ENCODE measurements at places on chromosomes 12 and 14.

DNA sequence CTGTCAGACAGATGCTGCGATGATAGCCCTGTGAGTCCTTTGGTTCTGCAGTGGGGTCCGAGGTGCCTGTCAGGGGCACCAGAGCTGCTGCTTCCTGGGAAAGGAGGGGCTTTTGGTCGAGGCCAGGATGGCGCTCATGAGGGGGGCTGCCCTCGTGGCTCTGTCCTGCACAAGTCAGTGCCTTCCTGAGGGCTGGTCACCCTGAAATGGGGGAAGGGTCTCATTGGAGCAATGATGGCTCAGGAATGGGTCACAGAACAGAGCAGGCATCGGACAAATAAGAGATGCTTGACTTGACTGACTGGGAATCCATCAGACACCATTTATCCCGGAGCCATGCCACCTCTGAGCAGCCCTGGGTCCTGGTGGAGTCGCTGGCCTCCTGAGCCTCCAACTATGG is 121.9 kb downstream of the ADGRD1 start:
- no peak for DNase-seq

DNA sequence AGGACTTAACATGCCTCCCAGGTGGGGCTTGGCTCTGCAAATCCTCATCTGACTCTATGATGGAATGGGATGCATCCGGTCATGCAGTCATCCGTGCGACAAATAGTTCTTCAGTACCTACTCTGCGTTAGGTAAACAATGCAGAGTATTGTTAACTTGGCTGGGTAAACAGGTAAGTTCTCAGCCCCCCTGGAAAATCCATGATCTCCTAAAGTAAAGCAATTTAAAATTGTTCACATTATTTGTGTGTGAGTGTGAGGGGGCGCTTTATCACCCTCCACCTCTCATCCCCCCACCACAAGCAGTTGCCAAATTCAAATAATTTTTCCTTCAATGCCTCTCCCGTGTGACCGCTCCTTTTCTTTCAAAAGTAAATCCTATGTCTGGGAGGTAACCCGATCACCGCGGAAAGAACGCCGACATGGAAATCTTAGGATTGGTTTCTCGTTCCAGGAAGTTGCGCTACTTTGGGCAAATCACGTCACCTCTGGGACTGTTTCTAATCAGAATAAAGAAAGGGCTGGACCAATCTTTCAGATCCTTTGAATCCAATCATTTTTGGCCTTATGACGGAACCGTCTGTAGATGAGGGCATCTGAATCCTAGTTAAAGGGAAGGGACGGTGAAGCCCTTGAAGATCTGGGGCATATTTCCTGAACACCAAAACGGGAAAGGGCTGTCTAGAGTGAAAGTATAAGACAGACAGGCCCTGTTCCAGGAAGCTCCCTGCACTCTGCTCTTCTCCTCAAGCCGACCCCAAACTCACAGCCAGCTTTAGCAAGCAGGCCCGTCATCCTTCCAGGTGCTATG is 44.0 kb upstream of the SINHCAF start:
- peak; percentile 42 for DNase-seq

- DNase-seq, result no peak
Observed at GRCh38 chr12:64107776-64108175, 114.3 kb downstream of the KICS2 start.

DNA sequence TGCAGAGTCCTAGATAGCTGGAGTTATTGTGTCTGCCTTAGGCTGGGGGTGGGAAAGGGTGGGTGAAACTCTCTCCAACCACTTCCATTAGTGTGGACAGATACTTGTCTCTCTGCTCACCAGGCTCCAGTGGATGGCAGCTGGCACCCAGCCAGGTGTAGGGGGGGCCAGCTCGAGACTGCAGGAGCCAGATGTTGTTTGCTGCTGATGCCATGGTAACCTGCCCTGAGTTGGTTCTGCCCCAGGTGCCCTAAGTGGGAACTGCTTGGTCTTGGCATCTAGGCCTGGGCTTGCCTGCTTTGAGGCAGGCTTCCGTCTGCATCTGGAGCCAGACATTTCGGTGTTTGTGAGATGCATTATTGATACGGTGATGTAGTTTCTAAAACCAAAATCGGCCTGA is 82.2 kb downstream of the ADCK1 start:
- peak; percentile 80 for DNase-seq

GRCh38 chr12:3173008-3173553 is 95.9 kb downstream of the TSPAN9 start:
- DNase-seq, result no peak

DNA sequence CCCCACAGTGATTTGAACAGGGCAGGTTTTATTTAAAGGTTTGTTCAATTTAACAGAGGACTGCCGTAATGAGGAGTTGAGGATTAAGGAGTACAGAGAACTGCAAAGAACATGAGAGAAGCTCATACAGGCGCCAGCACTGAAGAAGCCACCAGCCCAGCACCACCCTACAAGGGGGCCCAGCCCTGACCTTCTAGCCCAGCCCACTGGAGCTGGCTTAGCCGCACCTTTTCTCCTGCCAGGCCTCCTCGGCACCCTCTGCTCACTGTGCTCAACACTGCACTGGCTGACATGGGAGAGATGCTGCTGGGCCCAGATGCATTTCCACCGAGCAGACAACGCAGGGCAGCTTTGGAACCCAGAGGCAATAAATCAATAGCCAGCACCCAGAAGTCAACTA is 36.5 kb upstream of the SFSWAP start:
- DNase-seq, result no peak

GRCh38 chr14:65927931-65928356 is 515.4 kb downstream of the FUT8 start:
- peak; percentile 41 for DNase-seq

- DNase-seq, result peak; percentile 71
Observed at GRCh38 chr12:56591126-56591525, 39.0 kb downstream of the BAZ2A start.

GRCh38 chr14:66389481-66389880 is 96.7 kb upstream of the CCDC196 start:
- DNase-seq, result no peak

DNA sequence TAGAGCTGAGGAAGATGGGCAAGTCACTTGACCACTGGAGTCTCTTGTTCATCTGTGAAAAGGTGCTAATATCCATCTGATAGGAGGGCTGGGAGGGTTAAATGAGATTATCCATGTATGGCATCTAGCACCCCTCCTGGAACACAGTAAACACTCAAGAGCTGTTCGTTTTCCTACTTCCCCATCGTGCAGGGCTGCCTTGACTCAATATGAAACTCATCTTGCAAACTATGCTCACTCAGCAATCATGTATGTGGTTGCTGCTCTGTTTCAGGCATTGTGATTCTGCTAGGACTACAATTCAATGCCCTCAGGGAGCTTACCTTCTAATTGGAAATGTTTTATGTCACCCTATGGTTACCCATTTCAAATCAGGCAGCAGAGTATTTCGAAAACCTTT is 395.6 kb downstream of the BCAT1 start:
- DNase-seq, result no peak

GRCh38 chr14:54364555-54365415 is 32.0 kb upstream of the CDKN3 start:
- DNase-seq, result no peak

GRCh38 chr12:100295764-100296555 is 29.0 kb downstream of the SCYL2 start:
- DNase-seq, result no peak

DNA sequence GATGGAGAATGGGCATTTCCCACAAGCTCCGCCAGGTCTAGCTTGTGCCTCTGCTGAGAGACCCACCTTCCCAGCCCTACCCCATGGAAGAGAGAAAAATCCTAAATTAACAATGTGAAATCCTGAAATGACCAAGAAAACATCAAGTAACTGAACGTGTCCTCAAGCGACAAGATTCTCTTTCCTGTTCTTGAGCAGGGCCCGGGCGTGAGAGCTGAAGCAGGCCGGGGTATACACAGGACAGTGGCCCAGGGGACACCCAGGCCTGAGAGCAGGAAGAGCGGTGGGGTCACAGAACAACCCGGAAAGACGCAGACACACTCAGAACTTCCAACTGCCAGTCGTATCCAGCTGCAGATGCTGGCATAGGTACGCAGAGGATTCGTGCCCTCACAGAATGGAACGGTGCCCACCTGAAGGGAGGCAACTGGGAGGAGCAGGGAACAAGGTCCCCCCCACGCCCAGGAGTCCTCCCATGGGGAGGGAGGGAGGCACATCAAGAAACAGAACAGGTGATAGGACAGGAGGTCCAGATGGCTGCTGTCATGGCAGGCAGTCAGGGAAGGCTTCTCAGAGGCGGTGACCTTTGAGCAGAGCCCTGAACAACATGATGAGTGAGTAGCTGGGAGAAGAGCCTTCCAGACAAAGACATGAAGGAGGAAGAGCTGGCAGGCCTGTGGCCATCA is 9.1 kb downstream of the RIMBP2 start:
- no peak for DNase-seq

All from NCI-H2029 (cell line).